Spinal cord (tissue), 10 donors: ENCODE measurements at places on chromosomes 7 and 10. TPM values are rescaled to one million over a fixed set of nuclear protein-coding genes. Genes with fewer than 3 reads are reported as not detected.

GRCh38 chr7:116315293-116315692, 105.0 kb downstream of the TES start:
- H3K27ac ChIP-seq, result no peak overlapping the region
- no peak for DNase-seq
- H3K36me3 ChIP-seq, result no peaks in the 10 kb centered on the region
- H3K4me3 ChIP-seq, result no peak overlapping the region
- H3K4me1 ChIP-seq, result no peaks in the 10 kb centered on the region
- no peaks in the 10 kb centered on the region for H3K27me3 ChIP-seq

IFIT1B gene
- 1.4 TPM for total RNA-seq

- H3K4me1 ChIP-seq, result no peaks in the 10 kb centered on the region
- DNase-seq, result no peak
- no peaks in the 10 kb centered on the region for H3K27me3 ChIP-seq
- no peak overlapping the region for H3K4me3 ChIP-seq
- no peaks in the 10 kb centered on the region for H3K36me3 ChIP-seq
These were observed 83.8 kb downstream of the ABCA13 start for GRCh38 chr7:48255046-48255445.

- no peak for DNase-seq
- H3K4me3 ChIP-seq, result no peak overlapping the region
- H3K27me3 ChIP-seq, result no peaks in the 10 kb centered on the region
- no peak overlapping the region for H3K27ac ChIP-seq
These were observed 56.5 kb downstream of the CTTNBP2 start for GRCh38 chr7:117816727-117817126.

- no peak overlapping the region for H3K4me3 ChIP-seq
- H3K27ac ChIP-seq, result no peak overlapping the region
- DNase-seq, result no peak
- peaks cover 56% of the 10 kb centered on the region for H3K36me3 ChIP-seq
- H3K27me3 ChIP-seq, result no peaks in the 10 kb centered on the region
These were observed 64.3 kb downstream of the ZRANB1 start for GRCh38 chr10:125006188-125006680.

FAM241B gene
- 5.1 TPM for total RNA-seq

OR2A7 gene
- 2.2 TPM for total RNA-seq

CFTR gene
- 7.2 TPM for total RNA-seq

- no peak for DNase-seq
- H3K4me3 ChIP-seq, result no peak overlapping the region
- no peak overlapping the region for H3K27ac ChIP-seq
These were observed 696.7 kb downstream of the TNS3 start for GRCh38 chr7:46885167-46885566.

GRCh38 chr10:7965457-7965856, 89.0 kb upstream of the GATA3 start:
- no peak overlapping the region for H3K27ac ChIP-seq
- H3K4me3 ChIP-seq, result no peak overlapping the region
- H3K4me1 ChIP-seq, result no peaks in the 10 kb centered on the region
- H3K27me3 ChIP-seq, result no peaks in the 10 kb centered on the region
- H3K36me3 ChIP-seq, result peaks cover 8% of the 10 kb centered on the region

TYSND1 gene
- 6.8 TPM for total RNA-seq

DNA sequence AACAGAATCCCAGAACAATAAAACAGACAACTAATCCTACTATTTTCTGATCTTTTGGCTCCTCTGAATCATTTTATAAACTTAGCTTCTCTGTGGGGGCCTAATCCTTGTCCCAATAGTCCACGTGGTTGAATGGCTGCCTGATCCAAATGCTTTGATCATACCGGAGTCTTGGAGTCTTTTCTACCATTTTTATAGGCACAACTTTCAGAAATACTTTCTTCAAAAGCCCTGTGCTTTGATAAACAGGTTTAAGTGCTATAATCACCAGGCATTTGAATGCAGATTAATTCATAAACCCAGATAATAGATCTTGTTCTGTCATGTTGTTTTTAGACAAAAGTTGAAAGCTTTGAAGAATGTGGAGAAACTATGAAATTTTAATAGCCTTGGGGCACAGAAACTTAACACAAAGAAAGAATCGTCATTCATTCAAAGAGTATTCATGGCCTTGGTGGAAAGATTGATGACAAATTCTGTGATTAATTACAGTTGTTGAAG, 163.7 kb downstream of the AHR start:
- no peaks in the 10 kb centered on the region for H3K27me3 ChIP-seq
- no peaks in the 10 kb centered on the region for H3K36me3 ChIP-seq
- H3K4me3 ChIP-seq, result no peak overlapping the region

DNA sequence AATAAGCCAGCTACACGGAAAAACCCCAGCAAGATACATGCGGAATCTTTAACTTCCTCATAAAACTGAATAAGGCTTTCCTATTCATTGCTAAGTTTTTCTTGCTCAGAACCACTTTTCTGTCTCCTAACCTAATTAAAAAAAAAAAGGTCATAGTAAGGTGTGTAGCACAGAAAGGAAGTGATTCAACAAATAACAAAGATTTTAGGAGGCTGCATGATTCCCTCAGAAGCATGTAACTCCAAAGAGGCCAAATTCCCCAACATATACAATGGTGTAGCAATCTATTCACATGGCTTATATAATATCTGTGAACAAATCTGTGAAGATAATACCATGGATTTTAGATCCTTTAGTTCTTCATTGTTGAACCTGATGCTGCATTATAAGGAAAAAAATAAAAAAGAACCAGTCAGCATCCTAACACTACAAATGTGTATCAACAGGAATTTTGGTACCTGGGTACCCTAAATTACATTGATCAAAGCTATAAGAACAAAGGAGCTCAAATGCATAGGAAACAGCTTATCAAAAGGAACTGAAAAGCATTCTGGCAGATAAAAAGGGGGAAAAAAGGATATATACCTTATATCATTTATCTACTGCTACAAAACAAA, 63.8 kb downstream of the IMMP2L start:
- no peak overlapping the region for H3K4me3 ChIP-seq
- H3K36me3 ChIP-seq, result no peaks in the 10 kb centered on the region
- DNase-seq, result no peak
- no peaks in the 10 kb centered on the region for H3K4me1 ChIP-seq

DNA sequence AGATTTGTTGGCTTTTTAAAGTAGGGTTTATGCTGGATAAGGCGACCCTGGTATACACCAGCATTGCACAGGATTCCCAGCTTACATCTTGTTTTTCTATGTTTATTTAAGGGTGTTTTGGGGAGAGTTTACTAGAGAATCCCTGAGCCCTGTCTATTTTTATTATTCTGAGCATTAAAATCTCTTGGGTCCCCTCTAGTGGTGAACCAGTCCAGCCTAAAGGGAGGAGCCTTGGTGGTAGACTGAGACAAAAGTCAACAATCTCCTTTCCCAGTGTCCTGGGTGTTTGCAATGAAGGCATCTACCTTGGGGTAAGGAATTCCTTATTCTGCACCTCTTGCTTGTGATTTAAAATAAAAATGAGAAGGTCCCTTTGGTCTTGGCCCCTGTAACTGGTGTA, 38.2 kb downstream of the ANTXRL start:
- H3K4me3 ChIP-seq, result no peak overlapping the region
- H3K27ac ChIP-seq, result no peak overlapping the region
- no peaks in the 10 kb centered on the region for H3K36me3 ChIP-seq

DNA sequence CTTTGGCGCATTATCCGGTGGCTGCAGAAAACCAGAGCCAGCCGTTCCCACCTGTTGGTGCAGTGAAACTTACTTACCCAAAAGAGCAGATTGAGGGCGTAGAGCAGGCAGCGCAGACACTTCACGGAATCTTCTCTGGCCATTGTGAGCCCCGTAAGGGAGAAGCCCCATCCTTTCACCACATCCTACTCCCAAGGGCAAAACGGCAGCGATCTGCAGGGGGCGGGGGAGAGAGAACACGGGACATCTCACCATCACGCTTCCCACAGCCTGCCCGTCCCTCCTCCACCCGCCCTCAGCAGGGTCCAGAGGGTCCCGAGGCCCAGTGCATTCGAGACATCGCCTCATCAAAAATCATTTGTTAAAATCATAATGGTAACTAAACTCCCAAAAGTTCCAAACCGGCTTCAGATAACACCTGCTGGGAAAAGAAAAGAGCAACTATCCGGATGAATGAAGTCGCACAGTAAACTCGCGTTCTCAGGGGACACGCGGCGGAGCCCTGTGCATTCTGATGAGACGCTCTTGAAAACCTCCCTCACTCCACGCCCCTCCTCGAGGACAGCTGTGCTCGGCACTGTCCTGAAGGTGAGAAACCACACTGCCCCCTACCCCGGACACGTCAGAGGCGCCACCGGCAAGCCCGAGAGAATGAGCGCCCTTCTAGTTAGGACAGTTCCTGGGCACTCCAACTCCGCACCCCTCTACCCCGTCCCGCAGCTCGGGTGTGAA, 1.2 kb downstream of the TSPAN12 start:
- peak overlapping the region; percentile 52 for H3K27ac ChIP-seq
- H3K4me1 ChIP-seq, result peaks cover 4% of the 10 kb centered on the region
- H3K27me3 ChIP-seq, result no peaks in the 10 kb centered on the region
- H3K36me3 ChIP-seq, result no peaks in the 10 kb centered on the region

C10orf105 gene
- total RNA-seq, result 4.6 TPM

GRCh38 chr7:20307119-20307518, 23.6 kb upstream of the ITGB8 start:
- H3K36me3 ChIP-seq, result no peaks in the 10 kb centered on the region

GRCh38 chr10:7853890-7854289, 35.6 kb downstream of the TAF3 start:
- no peak for DNase-seq
- no peaks in the 10 kb centered on the region for H3K36me3 ChIP-seq
- H3K4me3 ChIP-seq, result no peak overlapping the region
- peaks cover 5% of the 10 kb centered on the region for H3K4me1 ChIP-seq
- no peaks in the 10 kb centered on the region for H3K27me3 ChIP-seq

- no peaks in the 10 kb centered on the region for H3K27me3 ChIP-seq
- H3K27ac ChIP-seq, result no peak overlapping the region
- H3K4me1 ChIP-seq, result no peaks in the 10 kb centered on the region
- no peak for DNase-seq
- no peak overlapping the region for H3K4me3 ChIP-seq
These were observed 56.5 kb downstream of the ENO4 start for GRCh38 chr10:116905845-116906210.

DNA sequence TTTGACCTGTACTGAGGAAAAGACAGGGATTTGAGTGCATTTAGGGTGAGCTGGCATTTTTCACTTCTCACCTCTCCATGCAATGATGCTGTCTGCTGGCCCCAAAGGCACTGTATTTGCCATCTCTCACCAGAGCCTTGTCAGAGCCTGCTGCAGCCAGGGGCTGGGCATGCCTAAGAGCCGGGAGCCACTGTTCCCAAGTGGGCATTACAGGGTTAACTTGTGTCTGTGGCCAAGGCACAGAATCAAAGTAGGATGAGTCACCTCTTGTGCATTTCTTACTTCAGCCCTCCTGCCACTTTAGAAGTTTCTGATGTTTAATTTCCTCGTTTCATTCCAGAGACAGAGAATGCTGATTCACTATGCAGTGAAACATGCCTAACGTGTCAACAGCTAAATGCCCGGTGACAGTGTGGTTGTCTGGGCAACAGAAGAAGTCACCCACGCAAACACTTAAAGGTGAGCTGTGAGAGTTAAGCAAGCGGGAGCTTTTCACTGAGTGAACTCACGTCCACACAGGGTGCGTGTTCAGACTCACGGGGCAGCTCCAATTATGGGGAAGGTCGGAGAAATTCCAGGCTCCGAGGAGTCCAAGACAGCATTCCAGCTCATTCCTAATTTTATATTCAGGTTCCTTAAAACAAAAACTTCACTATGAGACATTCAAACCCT, 57.1 kb upstream of the IGFBP3 start:
- no peak overlapping the region for H3K4me3 ChIP-seq
- DNase-seq, result no peak
- no peaks in the 10 kb centered on the region for H3K36me3 ChIP-seq
- no peaks in the 10 kb centered on the region for H3K27me3 ChIP-seq

ANKRD1 gene
- total RNA-seq, result not detected

DNA sequence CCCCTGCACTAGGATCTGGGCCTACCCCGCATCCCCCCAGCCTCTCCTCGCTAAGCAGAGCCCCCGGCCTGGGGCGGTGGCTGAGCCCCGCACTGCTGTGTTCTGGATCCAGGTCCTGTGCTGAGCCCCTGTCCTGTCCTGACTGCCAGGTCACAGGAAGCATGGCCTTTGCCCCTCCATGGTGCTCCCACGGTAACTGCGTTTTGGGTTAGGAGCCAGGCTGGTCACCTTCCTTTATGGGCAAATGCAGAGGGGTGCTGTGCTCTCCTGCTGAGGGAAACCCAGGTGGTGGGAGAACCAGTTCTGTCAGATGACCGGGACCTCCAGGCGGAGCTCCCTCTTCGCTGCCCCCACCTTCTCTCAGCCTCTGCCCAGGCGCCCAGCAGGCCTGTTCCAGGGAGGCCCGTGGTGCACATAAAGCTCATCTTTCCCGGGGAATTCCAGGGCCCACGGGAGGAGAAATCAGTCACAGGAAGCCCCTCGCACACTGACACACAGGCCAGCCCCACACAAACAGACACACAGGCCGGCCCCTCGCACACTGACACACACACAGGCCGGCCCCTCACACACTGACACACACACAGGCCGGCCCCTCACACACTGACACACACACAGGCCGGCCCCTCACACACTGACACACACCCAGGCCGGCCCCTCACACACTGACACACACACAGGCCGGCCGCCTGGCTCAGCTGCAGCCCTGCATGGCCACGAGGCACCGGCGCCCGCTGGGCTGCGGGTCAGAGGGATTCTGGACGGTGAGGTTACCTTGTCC, 75.6 kb downstream of the CFAP46 start:
- H3K27ac ChIP-seq, result no peak overlapping the region
- no peak for DNase-seq
- H3K27me3 ChIP-seq, result peaks cover 5% of the 10 kb centered on the region
- peaks cover 9% of the 10 kb centered on the region for H3K4me1 ChIP-seq
- no peak overlapping the region for H3K4me3 ChIP-seq
- H3K36me3 ChIP-seq, result peaks cover 22% of the 10 kb centered on the region

GRM3 gene
- 14.3 TPM for total RNA-seq

SPDYE1 gene
- not detected for total RNA-seq

ADAP1 gene
- total RNA-seq, result 30.8 TPM

CLIP2 gene
- total RNA-seq, result 34.4 TPM

GRCh38 chr7:103343758-103344452, 662 bp downstream of the DNAJC2 start:
- H3K27ac ChIP-seq, result peak overlapping the region; percentile 78
- peaks cover 7% of the 10 kb centered on the region for H3K36me3 ChIP-seq
- H3K4me3 ChIP-seq, result peak overlapping the region; percentile 87

- DNase-seq, result no peak
- H3K36me3 ChIP-seq, result no peaks in the 10 kb centered on the region
- no peaks in the 10 kb centered on the region for H3K27me3 ChIP-seq
- no peak overlapping the region for H3K27ac ChIP-seq
These were observed 59.1 kb downstream of the ARID5B start for GRCh38 chr10:61960396-61961120.

DNA sequence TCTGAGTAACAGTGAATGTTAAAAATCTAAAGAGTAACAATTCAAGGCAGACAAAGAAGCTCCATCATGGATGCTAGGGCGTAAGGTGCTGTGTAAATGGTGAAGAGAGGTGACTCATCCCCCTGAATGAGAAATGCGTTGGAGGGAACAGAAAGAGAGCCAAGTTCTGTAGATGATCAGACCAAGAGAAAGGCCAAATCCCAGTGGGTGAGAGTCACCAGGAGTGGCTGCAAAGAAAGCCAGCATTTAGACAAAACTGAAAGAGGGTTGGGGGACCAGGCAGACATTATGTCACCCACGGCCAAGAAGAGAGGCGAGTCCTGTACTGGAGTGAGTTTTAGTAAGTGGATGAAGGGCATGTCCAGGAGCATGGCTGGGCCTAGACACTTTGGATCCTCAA, 153.1 kb downstream of the TRIL start:
- no peaks in the 10 kb centered on the region for H3K4me1 ChIP-seq
- H3K36me3 ChIP-seq, result peaks cover 12% of the 10 kb centered on the region
- H3K27ac ChIP-seq, result no peak overlapping the region
- no peak overlapping the region for H3K4me3 ChIP-seq
- DNase-seq, result no peak
- H3K27me3 ChIP-seq, result no peaks in the 10 kb centered on the region
